ENCODE measurements at places on chromosomes 7 and 10.

DNA sequence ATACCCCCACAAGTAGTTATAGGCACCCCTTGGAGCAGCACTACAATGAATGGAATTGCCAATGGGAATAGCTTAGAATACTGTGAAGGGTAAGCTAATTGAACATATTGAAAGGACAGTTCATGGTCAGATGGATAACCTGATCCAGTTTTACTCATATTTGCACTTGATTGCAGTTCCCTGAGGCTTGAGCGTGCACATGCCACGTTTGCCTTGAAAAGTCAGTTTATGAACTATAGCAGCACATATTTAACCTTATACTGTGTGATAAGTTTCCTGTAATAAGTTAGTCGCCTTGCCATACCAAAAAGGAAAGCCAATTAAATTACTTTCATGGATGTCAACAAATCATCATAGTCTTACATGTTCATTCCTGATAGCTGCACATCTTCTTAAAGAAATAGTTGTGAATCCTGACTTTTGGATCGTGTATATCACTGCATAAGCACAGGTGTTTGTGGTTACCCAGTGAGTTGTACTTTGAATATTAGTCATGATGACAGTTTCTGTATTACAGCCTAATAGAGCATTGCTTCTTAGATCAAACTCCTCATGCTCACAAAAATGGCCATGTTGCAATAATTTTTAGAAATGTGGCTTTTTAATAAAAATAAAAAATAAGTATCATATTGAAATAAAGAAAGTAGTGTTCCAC, 21.6 kb downstream of the DNTT start:
- DNase-seq, result no peak

GRCh38 chr7:66296557-66296956, 91.4 kb downstream of the TPST1 start:
- DNase-seq, result no peak

DNA sequence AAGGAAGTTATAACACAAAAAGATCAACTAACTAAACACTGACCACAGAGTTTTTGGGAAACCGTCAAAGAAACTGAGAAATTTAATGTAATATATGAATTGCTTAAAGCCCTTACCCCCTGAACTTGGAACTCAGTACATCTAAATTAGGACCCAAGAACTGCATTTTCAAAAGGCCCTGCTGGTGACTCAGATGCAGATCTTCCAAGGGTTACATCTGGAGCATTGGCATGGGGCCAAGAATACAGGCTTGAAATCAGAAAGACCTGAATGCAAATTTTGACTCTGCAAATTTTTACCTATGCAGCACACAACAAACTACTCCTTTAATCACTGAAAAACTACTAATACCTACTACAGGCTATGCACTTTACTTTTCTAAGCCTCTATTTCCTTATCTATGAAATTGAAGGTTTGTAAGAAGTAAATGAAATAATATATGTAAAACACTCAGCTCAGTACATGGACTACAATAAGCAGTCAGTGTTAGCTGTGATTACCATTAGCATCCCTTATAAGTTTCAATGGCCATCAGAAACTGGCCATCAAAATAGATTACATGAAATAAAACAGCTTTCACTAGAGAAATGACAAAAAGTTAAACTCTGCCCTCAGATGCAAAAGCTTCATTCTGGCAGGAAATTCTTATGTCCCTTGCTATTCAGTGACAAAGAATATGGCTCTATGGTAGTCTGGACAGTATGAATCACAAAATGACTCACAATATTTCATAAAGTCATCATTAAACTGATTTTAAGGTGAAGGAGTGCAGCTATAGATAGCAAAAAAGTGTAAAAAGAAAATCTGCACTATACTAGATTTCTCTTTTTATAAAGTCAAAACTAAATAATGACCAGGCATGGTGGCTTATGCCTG, 43.6 kb downstream of the NSUN6 start:
- DNase-seq, result no peak

DNA sequence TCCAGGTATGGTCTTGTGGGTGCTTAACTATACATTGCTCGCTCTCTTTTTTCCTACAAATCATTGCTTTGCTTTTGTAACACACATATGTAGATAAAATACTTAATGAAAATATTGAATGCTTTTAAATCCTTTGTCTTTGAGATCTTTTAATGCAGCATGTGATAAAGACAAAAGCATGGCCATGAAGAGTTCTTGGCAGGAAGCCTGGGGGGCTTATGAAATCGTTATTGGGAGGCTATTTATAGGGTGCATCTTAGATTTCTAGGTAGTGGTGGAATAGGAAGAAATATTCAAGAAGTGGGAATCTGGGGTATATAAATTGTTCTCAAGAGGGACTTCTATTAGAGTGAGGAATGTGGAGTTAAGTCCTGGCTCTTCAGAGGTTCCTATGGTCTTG, 21.9 kb downstream of the UBE2D1 start:
- no peak for DNase-seq

- no peak for DNase-seq
Observed at GRCh38 chr7:71652510-71652909, 520.6 kb downstream of the GALNT17 start.

DNA sequence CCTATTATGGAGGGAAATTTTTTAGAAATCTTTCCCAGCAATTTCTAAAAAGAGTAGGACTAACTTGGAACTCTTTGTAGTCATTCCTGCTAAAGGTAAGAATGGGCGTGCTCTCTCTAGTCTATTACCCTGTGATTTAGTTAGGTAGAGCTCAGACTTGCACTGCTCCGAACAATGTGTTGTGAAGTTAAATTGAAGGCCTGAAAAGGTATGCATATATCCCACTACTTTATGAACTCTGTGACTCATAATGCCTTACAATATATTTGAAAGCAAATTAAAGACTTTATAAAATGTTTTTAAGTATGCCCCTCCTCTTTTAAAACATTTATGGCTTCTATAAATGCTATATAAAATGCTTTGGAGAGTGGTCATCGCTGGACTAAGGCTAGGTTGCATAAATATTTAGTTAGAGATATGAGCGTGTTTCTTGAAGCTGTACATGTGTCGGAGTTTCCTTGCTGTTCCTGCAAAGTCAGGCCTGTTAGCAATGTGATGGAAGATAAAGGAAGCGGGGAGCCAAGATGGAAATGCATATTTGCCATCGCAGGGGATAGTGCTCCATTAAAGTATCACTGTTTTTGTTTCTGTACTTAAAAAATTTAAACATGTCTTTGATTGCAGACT, 761.4 kb downstream of the LRMDA start:
- no peak for DNase-seq

DNA sequence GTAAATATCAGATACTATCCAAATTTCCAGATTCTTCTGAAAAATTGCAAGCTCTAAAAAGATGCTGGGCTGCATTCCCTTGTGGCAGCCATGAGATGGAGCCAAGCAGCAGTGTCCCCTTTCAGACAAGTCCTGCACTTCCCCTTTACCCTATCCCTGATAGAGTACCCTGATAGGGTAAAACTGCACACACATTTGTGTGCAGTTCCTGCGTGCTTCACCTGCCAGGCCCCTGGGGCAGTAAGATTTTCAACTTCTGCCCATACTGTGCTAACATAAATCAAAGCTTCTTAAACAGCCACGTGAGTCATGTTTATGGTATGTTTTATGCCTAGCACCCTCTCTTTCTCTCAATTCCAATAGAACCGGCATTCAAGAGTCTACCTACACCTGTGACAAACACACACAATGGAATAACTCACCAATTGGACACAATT, 52.2 kb downstream of the IFIT5 start:
- DNase-seq, result no peak

- no peak for DNase-seq
Observed at GRCh38 chr7:117164620-117165019, 158.2 kb downstream of the WNT2 start.

DNA sequence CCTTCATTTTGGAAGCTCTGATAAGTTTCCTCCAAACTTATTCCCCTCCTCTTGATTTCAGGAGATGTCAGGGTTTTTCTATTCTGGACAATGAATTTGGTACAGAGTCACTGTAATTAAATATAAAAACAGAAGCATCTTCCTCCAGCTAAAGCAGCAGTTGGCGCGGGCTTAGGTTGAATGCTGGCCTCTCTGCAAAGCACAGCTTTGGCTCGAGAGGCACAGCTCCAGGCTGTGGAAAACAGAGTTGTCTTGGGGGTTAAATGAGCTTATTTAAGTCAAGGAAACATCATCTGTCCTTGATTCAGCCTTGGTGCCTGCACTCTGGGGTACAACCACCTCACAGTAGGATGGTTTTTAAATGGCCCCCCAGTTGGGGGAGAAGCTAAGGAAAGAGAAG, 35.0 kb upstream of the PDCD4 start:
- no peak for DNase-seq

Data from stimulated activated CD8-positive, alpha-beta memory T cell treated with anti-CD3 and anti-CD28 coated beads, Interleukin-4, amount 100 ng/mL, for 1 hour (primary cell).